ENCODE measurements at places on chromosomes 6 and 20.

DNA sequence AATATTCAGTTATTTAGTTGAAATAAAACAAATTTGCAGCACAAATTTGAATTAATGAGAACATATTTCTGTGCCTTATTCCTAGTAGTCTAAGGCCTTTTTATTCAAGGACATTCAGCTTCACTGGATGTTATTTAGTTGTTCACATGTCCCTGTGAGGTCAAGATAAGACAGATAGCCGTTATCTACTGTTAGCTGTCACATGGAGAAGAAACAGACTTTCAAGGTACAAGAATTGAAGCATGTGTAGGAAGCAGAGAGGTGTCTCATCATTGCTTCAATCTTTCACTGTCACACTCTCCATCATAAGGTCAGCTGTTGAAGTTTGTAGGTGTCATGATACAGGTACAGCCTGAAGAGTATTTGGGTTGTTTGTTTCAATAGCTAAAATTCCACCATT lies 112.9 kb upstream of the JAG1 start:
- no peak for DNase-seq

GRCh38 chr6:55082021-55082420 lies 92.3 kb upstream of the HCRTR2 start:
- no peak for DNase-seq

GRCh38 chr6:130610303-130610702 lies 216.9 kb upstream of the SMLR1 start:
- no peak for DNase-seq

- no peak for DNase-seq
Measured at GRCh38 chr6:32609731-32610640, 20.3 kb upstream of the HLA-DRB1 start.

DNA sequence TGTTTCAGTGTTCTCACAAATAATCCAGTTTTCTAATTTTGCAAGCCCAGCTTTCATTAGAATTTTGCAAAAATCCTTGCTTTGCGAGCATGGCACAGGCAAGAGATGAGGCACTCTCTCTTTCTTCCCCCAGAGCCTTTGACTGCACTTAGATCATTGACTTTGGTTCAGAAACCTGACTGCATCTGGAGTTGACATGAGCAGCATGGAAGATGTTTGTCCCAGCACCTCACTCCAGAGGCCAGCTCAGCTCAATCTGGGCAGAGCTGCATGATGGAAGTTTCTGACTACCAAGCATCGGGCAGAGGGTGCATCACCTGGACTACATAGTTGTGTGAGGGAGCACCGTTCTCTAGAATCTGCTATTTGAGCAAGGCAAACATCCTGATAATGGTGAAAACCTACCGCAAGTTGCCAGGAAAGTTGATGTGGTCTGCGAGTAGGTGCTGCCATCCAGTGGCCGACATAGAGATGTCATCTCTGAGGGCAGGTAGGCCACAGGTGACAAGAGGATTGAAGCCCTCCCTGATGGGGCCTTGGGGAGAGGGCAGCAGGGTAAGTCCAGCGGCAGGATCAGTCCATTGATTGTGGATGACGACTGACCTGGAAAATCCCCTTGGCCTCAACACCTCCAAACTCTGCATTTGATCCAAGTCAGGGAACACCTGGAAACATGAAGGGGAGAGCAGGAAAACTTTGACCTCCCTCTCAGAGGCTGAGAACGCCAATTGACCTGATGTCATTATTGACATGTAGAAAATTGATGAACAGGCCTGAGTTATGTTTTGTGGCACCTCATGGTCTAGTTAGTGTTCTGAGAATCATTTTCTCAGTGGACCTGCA lies 3.8 kb upstream of the LPA start:
- DNase-seq: no peak

DNA sequence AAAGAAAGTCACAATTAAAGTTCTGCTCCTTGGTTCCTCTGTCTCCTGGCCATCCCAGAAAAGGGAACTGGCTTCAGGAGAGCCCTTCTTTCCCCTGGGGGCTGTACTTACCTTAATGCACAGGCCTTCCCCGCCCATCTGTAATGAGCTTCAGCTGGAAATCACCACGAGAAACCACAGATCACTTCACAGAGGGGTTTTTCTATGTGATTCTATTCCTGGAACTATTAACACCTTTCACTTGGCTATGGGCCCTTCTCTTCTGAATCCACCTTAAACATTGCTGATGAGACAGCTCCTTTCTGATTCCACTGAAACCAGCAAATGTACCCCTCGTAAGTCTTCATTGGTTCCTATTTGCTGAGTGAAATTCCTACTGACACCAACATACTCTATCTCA lies 80.7 kb downstream of the FOXF2 start:
- DNase-seq: no peak

GRCh38 chr6:40792183-40792582 lies 205.0 kb upstream of the LRFN2 start:
- DNase-seq: no peak

- no peak for DNase-seq
Measured at GRCh38 chr6:35719830-35720733, 16.8 kb upstream of the ARMC12 start.

GRCh38 chr6:9515633-9516606 lies 899.0 kb downstream of the TFAP2A start:
- DNase-seq: no peak

DNA sequence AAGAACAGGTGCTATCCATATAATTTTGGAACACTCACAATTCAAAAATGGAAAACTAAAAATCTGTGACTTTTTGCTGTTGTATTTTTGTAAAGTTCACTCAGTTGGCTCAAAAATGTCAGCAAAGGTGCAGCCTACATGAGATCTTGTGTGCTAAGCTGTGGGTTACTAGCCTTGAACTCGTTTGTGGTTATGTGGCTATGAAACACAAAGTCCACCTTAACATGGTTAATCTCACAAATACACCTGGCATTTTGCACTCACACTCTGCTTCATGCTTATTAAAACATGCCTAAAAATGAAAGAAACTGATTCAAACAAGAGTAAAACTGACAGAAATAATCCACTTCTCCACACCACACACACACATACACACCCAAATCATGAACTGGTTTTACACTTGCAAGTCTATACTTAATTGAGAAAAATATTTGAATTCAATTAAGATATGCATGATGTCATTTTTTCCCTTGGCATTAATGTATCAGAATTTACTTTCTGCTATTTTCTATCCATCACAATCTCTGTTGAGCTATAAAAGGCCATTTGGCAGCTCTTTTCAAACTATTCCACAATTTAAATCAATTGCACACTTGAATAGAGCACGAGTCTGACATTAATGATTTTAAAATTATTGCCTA lies 22.9 kb upstream of the TMEM30A start:
- no peak for DNase-seq

All from NCI-H2081 treated with DMSO at 0.1 percent for 48 hours (cell line).